ENCODE measurements at places on chromosomes 4 and X.

GRCh38 chr4:36006226-36006625, 238.1 kb downstream of the ARAP2 start:
- no peak for DNase-seq

DNA sequence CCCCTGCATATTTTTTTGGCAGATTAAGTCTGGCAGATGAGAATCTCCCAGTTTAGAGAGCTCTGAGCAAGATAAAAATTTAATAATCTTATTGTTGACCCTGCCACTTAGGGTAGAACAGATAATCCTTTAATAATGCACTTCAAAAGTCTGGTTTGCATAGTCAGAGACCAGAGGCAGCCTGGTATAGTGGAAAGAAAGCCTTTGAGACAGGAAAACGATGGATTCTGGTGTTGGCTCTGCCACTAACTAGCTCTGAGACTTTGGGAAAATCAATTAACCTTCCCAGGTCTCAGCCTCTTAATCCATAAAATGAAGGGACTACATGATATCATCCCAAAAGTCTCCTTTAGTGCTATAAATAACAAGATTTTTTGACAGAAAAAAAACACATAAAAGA, 824.5 kb downstream of the STIM2 start:
- no peak for DNase-seq

- no peak for DNase-seq
These were observed 986 bp downstream of the MTMR8 start for GRCh38 chrX:64394059-64394873.

DNA sequence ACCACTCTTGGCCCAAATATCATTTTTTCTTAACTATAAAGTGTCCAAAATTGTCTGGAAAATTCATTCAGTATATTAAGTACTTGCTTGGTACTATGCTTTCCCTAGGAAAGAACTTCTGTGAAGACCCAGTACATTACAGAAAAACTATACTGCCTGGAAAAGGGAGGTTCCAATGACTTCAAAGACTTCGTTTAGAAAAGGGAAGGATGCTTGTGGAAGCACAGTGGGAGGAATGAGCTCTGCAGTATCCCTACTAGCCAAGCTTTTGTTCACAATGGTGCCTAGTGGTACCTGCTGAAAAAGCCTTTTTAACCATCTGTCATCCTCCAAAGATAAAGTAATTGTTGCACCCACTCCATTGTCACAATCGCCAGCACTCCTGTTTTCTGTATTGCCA, 7.2 kb downstream of the TEC start:
- no peak for DNase-seq

DNA sequence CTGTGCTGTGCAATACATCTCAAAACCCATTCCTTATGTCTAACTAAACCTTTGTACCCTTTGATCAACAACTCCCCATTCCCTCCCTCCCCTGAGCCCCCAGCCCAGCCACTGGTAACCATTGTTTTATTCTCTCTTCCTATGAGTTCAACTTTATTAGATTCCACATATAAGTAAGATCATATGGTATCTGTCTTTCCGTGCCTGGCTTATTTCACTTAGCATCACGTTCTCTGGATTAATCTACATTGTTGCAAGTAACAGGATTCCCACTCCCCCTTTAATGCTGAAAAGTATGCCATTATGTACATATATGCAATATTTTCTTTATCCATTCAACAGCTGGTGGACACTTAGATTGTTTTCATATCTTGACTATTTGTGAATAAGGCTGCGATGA, 119.4 kb downstream of the RNF150 start:
- DNase-seq: no peak

- no peak for DNase-seq
These were observed 87.3 kb upstream of the EMCN start for GRCh38 chr4:100605144-100605543.

GRCh38 chr4:103948244-103949018, 228.6 kb upstream of the TACR3 start:
- no peak for DNase-seq

DNA sequence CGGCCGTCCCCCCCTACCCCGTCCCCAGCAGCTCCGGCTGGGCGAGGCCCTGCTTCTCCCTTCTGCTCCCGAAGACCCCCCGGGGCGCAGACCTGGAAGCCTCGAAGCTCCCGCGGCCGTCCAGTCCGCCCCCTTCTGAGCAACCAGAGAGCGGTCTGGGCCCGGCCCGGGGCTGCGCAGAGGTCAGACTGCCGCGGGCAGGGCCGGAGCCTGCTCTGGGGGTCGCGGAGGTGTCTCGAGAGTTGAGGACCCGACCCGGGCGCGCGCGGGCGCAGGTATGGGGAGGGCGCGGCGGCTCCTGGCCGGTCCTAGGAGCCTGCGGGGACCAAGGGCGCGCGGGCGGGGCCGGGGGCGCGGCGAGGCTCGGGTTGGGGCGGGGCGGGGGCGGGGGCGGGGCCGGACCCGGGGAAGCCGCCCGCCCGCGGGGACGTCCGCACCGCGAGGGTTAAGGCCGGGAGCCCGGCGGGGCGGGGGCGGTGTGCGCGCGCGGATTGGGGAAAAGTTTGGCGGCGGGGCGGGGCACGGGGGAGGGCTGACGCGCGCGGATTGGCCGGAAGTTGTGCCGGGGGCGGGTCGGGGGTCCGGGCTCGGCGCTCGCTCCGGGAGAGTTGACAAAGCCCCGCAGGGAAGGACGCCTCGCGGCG, at the start of gene FGFRL1:
Gene FGFRL1 (plus strand): TSS at position 605 of the 644 bp plus-strand sequence. CDS start 860 bp downstream, outside the sequence.
- DNase-seq: no peak

DNA sequence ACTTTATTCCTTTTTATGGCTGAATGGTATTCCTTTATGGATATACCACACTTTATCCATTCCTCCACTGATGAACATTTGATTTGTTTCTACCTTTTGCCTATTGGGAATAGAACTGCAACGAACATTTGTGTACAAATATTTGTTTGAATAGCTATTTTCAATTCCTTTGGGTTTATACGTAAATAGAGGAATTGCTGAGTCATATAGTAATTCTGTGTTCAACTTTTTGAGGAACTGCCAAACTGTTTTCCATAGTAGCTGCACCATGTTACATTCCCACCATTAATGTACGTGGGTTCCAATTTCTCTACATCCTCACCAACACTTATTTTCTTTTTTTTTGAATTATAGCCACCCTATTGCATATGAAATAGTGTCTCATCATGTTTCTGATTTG, 156.5 kb upstream of the ATP6AP2 start:
- DNase-seq: no peak

- no peak for DNase-seq
These were observed 21.4 kb downstream of the CT47C1 start for GRCh38 chrX:119093991-119094735.

DNA sequence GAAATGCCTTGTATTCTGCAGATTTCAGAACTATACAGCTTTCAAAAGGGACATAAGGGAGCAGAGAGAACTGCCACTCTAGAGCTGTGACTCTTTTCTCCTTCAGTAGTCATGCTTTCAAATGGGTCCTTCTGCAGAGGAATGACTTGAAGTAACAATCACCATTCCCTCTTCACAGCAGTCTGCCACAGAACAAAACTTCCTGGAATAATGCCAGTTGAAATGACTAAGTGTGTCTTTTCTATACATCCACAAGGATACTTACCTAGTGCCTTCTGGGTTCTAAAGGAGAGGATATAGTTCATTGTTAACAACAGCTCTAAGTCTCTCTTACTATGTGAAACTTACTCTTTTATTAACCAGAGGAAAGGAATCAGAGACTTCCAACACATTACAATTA, 515.4 kb upstream of the ATOH1 start:
- DNase-seq: no peak

- no peak for DNase-seq
These were observed 50.1 kb downstream of the FBXW7 start for GRCh38 chr4:152485726-152486276.

DNA sequence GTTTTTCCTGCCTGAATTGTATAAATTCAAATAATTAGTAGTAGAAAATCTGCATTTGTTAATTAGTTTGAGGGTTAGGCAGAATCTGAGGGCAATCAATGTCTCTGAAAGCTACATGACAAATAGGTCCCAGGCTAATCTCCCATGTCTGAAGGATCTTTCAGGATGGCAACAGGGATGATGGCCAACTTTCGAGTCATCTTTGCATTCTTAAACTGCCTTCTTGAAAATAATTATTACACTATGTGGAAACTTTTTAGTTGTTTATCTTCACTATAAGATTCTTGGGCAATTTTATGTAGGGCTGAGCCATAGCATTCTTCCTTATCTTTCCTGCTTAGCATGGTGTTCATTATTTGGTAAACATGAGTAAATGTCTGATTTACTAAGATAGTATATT, 490.3 kb upstream of the EPHA5 start:
- no peak for DNase-seq

- DNase-seq: no peak
These were observed 424.2 kb downstream of the PDGFC start for GRCh38 chr4:156547439-156547838.

GRCh38 chr4:71697031-71697430, 86.8 kb downstream of the GC start:
- DNase-seq: no peak

GRCh38 chrX:47815901-47816845, 20.5 kb upstream of the ZNF81 start:
- no peak for DNase-seq

DNA sequence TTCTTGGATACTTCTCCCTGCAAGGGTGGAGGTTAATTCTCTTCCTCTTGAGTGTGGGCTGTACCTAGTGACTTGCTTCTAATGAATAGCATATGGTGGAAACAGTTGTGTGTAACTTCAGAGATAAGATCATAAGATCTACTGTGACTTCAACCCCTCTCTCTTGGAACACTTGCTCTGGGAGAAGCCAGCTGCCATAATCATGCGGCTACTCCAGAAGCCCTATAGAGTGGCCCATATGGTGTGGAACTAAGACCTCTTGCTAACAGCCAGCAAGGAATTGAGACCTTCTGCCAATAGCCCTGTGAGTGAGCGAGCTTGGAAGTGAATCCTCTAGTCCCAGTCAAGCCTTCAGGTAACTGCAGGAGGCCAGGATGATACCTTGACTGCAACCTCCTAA, 81.1 kb downstream of the RBMX2 start:
- DNase-seq: no peak

DNA sequence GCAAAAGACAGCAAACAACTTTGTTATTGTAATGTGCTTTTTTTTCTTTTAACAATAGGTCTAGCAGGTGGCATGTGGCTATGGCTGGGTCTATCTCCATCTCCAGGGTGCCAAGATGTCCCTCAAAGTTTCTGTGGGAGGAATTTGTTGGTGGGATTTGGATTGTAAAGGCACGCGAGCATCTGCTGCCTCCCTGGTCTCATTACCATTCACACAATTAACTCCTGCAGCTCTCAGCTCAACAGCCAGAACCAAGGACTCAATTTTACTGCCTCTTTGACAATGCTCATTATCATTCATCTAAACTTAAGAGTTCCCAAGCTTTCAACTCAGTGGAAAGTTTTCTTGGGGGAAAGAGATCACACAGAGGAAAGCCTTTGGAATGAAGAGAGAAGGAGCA, 10.9 kb upstream of the PCDH18 start:
- no peak for DNase-seq

DNA sequence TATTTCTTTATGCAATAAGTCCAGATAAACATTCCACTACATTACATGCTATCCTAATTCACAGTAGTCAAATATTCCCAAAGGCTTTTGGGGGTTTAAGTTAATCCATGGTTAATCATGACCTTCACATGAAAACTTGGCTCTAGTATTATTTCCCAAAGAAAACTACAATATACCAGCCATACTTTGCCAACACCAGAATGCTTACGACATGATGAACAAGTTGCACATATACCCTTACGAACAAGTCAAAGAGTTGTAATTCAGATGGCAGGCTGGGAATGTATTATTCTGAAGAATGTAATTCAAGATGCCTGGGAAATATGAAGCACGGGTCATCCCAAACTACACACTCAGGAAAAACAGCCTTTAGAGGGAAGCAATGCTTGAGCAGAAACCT, 499.6 kb downstream of the PPARGC1A start:
- no peak for DNase-seq

GRCh38 chr4:142944565-142944964, 98.5 kb upstream of the INPP4B start:
- no peak for DNase-seq

- DNase-seq: no peak
These were observed 132.1 kb upstream of the LDB2 start for GRCh38 chr4:17030543-17030942.

- DNase-seq: no peak
These were observed 64.3 kb downstream of the SMIM20 start for GRCh38 chr4:25978327-25978726.

DNA sequence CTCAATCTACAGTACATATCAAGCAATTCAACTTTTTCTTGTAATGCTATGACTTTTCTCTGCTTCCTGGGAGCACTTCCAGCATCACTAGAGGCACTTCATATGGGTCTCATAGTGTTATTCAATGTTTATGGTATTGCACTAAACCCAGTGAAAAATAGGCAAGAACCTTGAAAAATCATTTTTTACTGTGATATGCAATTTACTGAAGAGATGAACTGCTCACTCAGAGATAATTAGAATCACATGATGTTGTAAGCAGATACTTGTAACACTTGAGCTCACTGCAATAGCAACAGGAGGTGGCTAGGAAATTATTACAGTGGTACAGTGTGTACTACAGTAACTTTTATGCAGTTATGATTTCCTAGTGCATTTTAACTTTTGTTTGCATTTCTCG, 93.3 kb downstream of the RASGEF1B start:
- DNase-seq: no peak

- DNase-seq: no peak
These were observed 33.8 kb downstream of the PRKX start for GRCh38 chrX:3679669-3680068.

DNA sequence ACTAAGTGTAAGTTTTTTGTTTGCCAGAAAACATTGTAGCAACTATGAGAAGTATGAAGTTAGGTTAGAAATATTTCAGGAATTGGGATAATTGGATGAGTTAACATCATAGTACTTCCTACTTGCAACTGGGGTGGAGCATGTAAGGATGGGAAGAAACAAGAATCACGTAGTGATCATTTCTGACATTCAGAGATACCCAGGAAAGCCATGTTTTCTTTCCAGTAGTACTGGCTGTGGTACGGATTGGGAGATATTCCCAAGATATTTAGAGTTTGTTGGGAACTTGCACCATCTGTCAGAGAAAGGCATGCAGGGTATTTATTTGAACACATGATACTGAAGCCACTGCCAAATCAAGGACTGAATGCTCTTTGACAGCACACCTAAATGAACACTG, 87.6 kb upstream of the SLC4A4 start:
- DNase-seq: no peak

DNA sequence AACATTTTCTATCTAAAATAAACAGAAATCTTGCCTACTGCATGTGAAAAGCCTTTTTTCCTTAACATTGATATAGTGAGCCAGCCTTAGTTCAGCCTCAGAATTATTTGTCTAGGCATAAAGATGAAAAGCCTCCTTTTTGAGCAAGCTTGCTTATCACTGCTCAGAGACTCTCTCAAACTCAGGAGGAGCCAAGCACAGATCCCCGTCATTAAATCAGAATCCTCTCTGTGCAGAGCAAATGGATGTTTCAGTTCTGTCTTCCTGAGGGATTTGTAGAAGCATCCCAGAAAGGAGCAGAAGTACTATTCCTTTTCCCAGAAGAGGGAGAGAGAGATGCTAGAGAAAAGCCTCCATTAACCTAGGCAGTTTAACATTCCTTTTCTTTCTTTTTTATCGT, 186.9 kb upstream of the LNX1 start:
- no peak for DNase-seq

All from NCI-H1694 treated with DMSO at 0.1 percent for 48 hours (cell line).